ENCODE measurements at places on chromosomes 1 and 21. TPM values are rescaled to one million over a fixed set of nuclear protein-coding genes. Genes with fewer than 3 reads are reported as not detected.

DNA sequence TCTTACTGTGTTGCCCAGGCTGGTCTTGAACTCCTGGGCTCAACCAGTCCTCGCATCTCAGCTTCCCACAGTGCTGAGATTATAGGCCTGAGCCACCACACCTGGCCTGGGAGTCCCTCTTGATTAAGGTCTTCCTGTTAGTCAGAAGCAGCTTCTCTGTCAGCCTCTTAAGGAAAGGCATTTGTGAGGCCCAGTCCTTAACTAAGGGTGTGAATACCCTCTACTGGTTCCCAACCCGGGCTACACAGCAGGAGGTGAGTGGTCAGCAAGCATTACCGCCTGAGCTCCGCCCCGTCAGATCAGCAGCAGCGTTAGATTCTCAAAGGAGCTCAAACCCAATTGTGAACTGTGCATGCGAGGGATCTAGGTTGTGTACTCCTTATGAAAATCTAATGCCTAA is 117.2 kb downstream of the DYRK1A start:
- no peak for DNase-seq

GRCh38 chr1:164601399-164602100 is 42.6 kb downstream of the PBX1 start:
- no peak for DNase-seq

DNA sequence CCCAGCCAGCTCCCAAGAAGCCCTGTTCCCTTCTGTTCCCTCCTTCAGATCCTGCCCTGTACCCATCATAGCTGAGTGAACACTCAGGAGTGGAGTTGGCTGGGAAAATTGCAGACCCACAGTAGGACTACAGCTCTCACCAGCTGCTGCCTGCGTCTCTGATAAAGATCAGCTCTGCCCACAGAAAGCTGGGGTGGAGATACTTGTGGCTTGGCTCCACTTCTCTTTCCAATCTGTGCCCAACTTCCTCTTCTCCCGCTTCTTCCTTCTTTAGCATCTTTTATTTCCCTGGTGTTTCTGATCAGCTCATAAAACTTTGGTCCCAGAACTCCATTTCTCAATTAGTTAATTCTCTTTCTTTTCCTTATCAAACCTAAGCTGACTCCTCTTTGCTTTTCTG is 5.5 kb upstream of the CD1A start:
- DNase-seq: no peak

The NHLH1 gene
- 0.38 TPM for total RNA-seq

DNA sequence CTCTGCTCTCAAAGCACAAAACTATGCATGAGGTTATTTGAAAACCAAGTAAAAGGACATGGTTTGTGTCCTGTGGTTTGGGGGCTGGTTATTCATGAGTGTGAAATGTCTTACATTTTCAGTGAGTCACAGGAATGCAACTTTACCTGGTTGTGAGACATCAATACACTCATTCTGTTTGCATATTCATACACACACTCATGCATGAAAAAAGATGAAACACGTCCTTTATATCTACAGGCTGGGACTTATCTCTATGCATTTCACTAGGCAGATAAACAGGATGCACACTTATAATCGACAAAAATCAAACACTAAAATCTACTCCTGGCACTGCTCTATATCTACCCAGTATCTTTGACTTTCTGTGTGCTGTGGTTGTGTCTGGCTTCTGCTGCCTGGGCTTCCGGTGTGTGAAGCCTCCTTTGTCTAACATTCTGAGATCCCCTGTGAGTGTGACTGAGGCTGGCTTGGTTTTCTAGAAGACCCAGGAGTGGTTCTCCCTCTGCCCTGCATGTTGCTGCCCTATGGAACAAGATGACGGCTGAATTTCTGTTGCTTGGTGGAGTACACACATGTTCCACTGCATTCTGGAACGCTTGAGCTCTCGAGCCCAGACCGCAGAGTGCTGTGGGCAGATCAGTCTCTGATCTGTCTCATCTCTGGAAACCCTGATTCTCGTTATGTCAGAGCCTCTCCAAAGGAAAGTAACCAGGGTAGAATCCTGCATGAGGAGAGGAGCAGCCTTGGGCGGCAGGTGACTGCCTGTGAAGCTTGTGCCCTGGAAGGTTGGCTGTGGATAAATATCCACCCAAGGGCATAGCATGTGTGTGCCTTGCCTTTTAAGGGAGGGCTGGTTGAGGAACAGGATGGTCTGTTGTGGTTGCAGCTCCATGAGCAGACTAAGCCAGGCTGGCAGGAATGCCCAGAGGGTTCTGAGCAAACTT is 19.7 kb upstream of the FASLG start:
- DNase-seq: peak; percentile 79

DNA sequence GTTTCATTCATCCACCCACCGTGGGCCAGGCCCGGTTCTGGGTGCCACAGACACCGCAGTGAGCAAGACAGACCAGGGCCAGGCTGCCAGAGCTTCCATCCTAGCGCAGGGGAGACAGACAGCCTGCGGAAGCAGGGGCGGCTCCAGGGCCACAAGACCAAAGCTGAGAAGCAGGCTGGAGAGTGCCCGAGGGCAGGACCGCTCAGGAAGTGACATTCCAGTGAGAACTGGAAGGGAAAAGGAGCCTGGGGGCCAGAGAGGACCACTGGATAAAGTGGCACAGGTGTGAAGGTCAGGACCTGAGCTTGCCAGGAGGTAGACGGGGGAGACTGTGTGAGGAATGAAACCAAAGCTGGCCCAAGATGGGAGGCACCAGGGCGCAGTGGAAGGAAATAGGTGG is 59.5 kb upstream of the EFHD2 start:
- no peak for DNase-seq

The KCNJ6 gene
- total RNA-seq: not detected
